Right cardiac atrium (tissue), 5 donors: ENCODE measurements at places on chromosomes 3 and 15.

GRCh38 chr3:196938124-196938523 is 4.2 kb downstream of the NCBP2 start:
- no peak for DNase-seq

DNA sequence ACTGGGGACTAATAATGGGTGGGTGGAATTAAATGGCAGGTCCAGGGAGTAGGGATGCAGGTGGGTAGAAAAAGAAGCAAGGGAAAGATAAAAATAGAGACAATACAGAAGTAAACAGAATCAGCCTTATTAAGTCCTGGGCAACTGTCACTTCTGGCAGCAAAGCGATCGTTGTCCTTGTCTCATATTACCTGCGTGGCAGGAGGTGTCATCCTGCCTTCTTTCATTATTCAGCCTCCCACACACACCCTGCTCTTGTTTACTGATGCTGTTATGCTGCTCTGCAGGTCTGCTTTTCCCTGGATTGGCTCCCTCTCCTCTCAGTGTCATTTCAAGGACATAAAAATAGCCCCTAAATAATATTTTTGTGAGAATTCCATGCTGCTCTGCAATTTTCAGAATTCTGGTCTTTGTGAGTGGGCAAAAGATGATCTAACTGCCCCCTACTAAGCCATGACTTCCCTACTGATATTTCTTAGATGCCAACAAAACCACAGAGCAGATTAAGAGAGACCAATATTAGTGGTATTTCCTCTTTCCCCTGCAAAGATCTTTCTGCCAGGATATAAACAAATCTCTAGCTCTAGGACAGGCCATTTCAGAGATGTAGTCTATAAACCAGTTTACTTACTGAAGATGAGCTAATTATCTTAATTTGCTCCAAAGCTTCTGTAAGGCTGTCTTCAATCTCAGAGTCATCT is 8.5 kb downstream of the VEPH1 start:
- no peak for DNase-seq

DNA sequence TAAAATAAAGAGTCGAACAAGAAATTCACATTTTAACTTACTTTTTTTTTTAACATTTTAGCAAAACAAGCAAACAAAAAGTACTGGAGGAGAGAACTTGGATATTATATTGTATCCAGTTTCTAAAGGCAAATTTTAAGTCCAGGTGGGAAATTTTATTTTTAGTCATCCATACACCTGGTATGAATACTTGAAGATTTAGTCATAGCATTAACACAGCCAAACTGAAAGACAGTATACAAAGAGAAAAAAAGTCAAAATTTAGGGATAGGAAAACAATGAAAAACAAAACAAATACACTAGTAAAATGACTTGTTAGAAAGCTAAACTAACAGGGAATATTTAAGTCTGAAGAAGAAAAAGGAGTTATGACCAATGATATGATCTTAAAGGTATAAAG is 69.1 kb downstream of the PROS1 start:
- no peak for DNase-seq

DNA sequence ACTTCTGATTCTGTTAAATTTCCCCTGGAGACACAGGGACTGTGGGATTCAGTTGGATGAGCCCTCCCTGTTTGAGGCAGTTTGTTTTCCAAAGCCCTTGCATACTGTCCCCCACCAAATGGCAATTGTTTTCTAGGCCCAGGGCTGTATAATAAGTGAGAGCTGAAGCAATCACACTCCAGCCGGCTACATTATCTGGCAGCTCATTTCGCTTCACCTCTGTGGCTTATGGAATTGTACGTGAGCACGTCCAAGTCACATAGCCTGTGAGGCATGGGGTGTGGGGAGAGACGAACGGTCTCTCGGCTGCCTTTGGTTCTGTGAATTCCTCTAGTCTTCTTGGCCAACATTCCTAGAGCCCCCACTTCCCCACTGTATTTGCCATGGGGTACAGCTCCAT is 10.7 kb downstream of the RBP2 start:
- DNase-seq = no peak

GRCh38 chr3:58654466-58654865 is 12.1 kb downstream of the FAM3D start:
- DNase-seq = no peak

- DNase-seq = no peak
Observed at GRCh38 chr3:101973163-101973505, 123.8 kb downstream of the NFKBIZ start.

- DNase-seq = no peak
Observed at GRCh38 chr15:59406446-59406845, 31.5 kb upstream of the FAM81A start.

GRCh38 chr3:146100180-146100579 is 60.8 kb downstream of the PLOD2 start:
- DNase-seq = no peak

DNA sequence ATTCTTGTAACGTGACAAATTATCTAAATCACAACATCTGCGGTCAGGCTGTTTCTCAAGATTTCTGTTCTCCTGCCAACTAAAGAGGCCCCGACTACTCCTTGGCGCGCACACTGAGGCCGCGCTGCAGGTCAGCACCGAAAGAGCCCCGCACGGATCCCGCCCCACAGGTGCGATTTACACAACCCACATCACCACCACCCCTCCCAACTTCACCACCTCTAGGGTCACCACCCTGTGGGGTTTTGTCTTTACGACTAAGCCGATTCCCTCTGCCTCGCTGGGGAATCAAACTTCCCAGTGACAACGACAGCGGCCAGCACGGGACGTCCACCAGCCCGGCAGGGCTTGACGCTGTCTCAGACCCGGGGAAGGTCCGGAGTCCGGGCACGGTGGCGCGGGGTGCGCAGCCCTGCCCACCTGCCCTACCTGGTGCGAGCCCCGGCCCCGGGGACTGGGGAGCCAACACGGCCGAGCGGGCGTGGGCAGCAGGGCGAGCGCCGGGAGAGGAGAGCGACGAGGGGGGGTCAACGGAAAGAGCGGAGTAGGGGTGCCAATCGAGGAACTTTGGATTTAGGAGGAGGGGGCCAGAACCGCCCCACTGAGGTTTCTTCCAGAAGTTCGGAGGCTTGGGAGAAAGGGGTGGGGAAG is 764 bp downstream of the UACA start:
- DNase-seq = peak; percentile 38

DNA sequence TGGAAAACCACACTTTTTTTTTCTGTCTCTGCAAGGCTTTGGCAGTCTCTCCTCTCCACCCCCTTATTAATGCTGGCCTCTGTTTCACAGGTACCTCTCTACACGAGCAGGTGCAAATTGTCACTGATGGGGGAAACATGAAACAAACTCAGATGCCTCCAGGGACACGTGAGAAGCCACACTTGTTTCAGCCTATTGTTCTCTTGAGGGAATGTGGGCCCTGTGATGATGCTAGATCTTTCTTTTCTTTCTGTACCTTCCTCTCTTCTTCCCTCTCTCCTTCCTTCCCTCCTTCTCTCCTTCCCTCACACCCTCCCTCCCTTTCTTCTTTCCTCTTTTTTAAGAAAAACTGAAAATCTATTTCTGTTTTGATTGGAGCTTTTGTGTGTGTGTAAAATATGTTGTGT is 5.7 kb upstream of the BLM start:
- no peak for DNase-seq

DNA sequence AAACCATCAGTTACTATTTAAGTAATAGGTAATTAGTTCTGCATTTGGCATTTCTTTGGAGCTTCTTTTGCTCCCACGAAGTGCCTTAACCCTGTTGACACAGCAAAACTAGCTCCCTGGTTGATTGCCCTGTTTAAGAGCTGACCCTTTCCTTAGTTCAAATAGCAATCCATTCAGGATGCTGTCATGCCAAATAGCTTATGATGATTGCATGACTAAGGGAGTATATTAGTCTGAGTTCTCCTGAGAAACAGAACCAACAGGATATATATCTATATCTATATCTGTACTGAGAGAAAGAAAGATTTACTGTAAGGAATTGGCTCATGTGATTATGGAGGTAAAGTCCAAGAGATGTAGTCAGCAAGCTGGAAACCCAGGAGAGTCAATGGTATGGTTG is 50.3 kb upstream of the SPRED1 start:
- no peak for DNase-seq

GRCh38 chr3:102181175-102181920 is 253.5 kb upstream of the ZPLD1 start:
- DNase-seq = no peak

DNA sequence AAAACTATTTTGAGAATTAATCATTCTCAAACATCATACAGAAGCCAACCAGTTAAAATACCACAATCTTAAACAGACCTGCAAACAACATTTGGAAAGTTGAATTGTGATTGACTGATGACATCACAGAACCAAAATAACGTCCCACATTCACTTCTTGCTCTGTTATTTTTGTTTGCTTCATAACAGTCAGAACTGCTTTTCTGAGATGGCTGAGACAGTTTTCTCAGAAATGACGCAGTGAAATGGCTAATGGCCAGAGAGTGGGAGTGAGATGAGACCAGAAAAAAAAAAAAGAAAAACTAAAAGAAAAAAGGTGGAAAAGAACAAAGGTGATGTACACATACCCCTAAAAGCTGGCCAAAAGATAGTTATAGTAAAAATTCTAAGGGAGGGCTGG is 1061.2 kb downstream of the FHIT start:
- DNase-seq = no peak

- DNase-seq = no peak
Observed at GRCh38 chr3:170205302-170205701, 16.9 kb upstream of the PRKCI start.

- no peak for DNase-seq
Observed at GRCh38 chr15:27903405-27903804, 195.7 kb downstream of the OCA2 start.

DNA sequence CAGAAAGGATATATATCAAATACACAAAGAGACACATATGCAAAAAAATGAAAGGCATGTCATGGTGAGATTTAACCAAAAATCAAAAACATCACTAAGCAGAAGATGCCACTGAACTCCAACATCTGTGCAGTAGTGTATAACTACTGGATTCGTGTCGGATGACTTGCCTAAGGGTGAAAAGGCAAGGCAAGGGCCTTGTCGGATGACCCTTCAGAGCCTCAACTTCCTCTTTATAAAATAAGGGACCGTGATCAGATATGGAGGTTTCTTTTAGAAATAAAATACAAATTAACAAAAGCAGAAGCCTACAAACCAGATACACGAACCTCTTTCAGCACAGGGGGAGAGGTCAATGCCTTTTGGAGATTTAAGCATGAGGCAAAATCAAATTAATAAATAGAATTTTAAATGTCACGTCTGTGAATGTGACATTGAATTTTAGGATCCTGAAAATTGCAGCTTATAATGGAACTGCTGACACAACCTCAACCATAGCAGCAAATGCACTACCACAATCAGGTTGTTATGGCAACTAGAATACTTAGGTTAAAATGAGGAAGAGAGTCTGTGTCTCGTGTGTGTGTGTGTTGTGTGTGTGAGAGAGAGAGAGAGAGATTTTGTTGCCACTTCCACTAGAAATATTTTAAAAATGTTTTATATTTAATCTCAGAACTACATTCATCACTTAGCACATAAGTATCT is 8.3 kb upstream of the CHRM5 start:
- no peak for DNase-seq

- DNase-seq = no peak
Observed at GRCh38 chr3:9754678-9755077, 4.9 kb downstream of the OGG1 start.

GRCh38 chr15:69395991-69396390 is 18.2 kb upstream of the KIF23 start:
- no peak for DNase-seq

DNA sequence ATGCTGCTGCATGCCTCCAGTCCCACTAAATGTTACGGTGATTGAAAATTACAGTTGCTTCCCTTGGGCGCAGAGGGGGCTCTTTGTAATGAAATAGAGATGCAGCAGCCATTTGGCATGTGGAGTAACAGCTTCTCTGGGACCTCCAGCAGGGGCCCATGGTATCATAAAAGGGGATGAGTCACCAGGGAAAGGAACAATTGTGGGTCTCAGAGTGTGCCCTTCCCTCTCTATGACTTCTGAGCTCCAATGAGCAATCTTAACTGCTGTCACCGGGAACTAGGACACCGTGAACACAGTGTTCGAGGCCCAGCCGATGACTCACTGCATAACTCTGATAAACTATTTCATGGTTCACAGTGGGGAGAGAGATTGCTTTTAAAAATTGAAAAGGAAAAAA is 164.8 kb upstream of the NUDT16 start:
- peak; percentile 57 for DNase-seq

- DNase-seq = no peak
Observed at GRCh38 chr3:159945930-159946329, 42.7 kb upstream of the IL12A start.

DNA sequence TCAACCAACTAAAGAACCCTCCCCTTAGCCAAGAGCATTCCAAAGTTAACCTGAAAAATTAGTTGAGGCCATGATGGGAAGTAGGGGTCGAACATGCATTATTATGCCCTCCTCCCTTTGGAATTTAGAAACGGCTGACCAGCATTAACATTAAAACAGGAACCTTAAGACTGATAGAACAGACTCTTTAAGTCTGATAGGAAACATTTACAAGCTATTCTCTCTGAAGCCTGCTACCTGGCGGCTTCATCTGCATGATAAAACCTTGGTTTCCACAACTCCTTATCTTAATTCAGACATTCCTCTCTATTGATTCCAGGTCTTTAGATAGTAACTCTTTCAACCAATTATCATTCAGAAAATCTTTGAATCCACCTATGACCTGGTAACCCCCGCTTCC is 331.0 kb downstream of the CGGBP1 start:
- no peak for DNase-seq

GRCh38 chr3:111315930-111316587 is 225.9 kb upstream of the CD96 start:
- DNase-seq = no peak

- peak; percentile 65 for DNase-seq
Observed at GRCh38 chr15:28260722-28261121, 61.3 kb downstream of the HERC2 start.

GRCh38 chr3:30996467-30996866 is 102.0 kb upstream of the GADL1 start:
- no peak for DNase-seq

DNA sequence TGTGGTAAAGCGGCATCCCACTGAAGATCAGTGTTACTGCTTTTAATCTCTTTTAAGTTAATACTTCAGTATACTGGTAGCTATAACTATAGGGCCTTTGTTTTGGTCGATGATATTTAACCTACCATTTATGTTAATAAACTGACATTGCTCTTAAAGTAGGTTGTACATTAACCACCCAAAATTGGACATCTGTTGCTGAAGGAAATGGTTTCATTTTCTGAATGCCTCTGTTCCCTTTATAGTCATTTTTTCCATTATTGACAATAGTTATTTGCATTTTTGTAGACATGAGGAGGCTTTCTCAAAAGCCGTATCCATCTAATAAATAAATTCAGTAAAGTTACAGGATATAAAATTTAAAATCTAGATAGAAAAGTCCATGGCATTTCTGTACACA is 252.4 kb upstream of the UBE2E1 start:
- DNase-seq = no peak
